PC-9 (cell line): ENCODE measurements at places on chromosomes 1 and 21. TPM values are rescaled to one million over a fixed set of nuclear protein-coding genes. Genes with fewer than 3 reads are reported as not detected.

DNA sequence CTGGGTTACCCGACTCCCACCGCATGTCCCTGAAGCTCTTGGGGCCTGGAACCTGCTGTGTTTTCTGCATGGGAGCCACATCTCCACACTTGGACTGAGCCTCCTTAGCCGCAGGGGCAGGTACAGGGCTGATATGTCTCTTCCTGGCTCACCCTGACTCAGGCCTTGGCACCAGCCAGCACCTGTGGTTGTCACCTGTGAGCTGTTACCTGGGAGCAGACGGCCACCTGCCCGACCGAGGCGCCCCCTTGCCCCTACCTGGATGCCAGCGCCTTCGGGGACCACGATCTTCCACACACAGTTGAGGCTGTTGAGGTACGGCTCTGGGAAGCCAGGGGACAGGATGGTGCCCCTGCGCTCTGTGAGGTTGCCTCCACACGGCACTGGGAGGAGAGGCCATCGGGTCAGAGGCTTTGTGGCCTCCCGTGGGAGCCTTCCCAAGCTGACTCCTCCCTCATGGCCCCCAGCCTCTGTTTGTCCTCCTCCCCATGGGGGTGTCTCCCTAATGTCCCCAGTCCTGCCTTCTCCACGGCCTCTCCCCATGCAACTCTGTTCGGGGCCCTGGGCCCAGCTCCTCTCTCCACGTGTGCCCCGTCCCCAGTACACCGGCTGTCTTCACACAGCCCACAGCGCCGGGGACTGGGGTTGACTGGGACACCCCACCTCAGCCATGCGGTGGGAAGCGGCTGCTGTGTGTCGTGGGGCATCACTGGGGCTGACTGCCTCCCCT, 152.0 kb downstream of the ZSCAN20 start:
- H3K27ac ChIP-seq: no peak overlapping the region
- no peaks in the 10 kb centered on the region for H3K4me1 ChIP-seq
- H3K4me3 ChIP-seq: no peak overlapping the region
- H3K27me3 ChIP-seq: peaks cover 86% of the 10 kb centered on the region
- DNase-seq: no peak

DNA sequence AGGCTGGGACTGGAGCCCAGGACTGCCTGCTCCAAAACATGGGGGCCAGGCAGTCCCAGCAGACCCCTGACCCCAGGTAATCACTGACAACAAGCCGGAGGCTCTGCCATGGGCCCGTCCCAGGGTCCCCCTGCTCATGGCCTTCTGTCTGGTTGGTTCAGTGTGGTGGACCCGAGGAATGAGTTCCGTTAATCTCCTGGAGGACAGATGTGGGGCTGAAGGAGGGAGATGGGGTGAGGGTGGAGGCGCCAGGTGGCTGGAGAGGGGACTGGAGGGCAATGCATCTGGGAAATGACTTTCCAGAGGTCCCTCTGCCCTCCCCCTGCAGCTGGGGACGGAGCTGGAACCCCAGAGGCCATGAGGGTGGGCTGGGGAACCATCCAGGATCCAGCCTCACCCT, 103.2 kb downstream of the EBNA1BP2 start:
- peaks cover 6% of the 10 kb centered on the region; the same call in 1 of the 2 replicates for H3K4me1 ChIP-seq
- no peak for DNase-seq
- H3K27ac ChIP-seq: no peak overlapping the region
- H3K27me3 ChIP-seq: no peaks in the 10 kb centered on the region
- H3K4me3 ChIP-seq: no peak overlapping the region

The CATSPERE gene
- total RNA-seq: 0.30 and 1.2 TPM in 2 replicates

- H3K27me3 ChIP-seq: no peaks in the 10 kb centered on the region
- no peak overlapping the region for H3K4me3 ChIP-seq
- no peaks in the 10 kb centered on the region for H3K4me1 ChIP-seq
- H3K36me3 ChIP-seq: no peaks in the 10 kb centered on the region
- no peak overlapping the region for H3K27ac ChIP-seq
- DNase-seq: no peak
Observed at GRCh38 chr21:25441835-25442234, 165.4 kb downstream of the MRPL39 start.

DNA sequence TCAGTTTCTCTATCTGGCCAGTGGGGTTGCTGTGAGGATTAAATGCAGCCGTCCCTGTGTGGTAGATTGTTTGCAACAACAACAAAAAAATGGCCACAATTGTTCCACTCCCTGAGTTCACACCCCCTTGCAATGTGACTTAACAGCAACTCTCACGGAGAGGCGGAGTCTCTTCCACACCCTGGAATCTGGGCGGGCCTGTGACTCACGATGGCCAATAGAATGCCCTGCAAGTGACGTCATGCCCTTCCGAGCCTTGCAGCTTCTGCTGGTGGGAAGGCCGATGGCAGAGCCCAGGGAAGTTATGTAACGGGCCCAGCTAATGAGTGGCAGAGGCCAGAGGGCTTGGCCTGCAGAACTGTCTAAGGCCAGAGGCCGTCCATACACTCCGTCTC, 87.9 kb downstream of the RIPK4 start:
- H3K4me1 ChIP-seq: peaks cover 55% of the 10 kb centered on the region
- DNase-seq: peak; percentile 96
- no peaks in the 10 kb centered on the region for H3K36me3 ChIP-seq
- no peaks in the 10 kb centered on the region for H3K27me3 ChIP-seq
- H3K27ac ChIP-seq: peak overlapping the region; percentile 99

DNA sequence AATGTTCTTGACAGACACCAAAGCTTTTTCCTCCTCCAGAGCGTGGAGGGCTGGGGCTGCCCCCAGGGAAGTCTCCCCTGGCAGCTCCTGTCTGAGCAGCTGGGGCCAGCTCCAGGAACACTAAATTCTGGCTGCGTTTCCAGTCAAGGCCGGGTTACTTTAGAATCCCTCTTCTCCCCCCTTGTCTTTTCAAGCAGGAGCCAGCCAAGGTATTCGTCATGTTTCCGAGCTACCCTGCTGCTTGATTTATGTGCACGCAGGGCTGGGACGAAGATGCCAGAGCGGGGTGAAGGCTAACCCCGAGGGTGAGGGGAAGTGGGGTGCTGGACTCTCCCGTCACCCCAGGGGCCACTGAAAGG, 68.1 kb upstream of the ANGPTL1 start:
- H3K4me1 ChIP-seq: no peaks in the 10 kb centered on the region
- no peaks in the 10 kb centered on the region for H3K27me3 ChIP-seq
- no peak overlapping the region for H3K4me3 ChIP-seq
- no peak for DNase-seq

DNA sequence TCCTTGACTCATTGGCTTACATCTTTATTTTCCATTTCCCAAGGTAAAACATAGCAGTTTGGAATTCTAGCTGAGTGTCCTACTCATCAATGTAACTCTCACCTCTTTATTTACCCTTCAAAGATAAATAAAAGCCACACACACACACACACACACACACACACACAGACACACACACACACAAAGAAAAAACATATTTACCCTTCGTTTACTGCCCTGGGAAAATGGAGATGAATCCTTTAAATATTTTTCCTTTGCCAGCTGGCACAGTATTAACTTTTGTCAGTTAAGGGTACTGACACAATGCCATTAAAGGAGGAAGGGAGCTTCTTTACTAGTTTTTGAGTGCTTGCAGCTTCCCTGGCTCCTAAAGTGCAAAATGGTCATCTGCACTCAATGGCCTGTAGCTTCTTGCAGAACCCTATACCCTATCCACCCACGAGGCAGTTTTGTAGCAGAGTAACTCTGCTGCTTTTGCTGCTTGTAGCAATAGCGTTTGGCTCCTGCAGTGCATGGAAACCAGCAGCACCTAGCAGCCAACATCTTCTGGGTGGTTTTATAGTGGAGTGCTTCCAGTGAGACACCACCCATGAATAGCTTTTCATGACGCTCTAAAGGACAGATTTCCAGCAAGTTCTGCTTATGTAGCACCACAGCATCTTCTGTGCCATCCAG, 103.7 kb downstream of the HS2ST1 start:
- H3K4me3 ChIP-seq: no peak overlapping the region
- H3K27ac ChIP-seq: no peak overlapping the region
- no peaks in the 10 kb centered on the region for H3K4me1 ChIP-seq
- no peaks in the 10 kb centered on the region for H3K27me3 ChIP-seq
- H3K36me3 ChIP-seq: no peaks in the 10 kb centered on the region

DNA sequence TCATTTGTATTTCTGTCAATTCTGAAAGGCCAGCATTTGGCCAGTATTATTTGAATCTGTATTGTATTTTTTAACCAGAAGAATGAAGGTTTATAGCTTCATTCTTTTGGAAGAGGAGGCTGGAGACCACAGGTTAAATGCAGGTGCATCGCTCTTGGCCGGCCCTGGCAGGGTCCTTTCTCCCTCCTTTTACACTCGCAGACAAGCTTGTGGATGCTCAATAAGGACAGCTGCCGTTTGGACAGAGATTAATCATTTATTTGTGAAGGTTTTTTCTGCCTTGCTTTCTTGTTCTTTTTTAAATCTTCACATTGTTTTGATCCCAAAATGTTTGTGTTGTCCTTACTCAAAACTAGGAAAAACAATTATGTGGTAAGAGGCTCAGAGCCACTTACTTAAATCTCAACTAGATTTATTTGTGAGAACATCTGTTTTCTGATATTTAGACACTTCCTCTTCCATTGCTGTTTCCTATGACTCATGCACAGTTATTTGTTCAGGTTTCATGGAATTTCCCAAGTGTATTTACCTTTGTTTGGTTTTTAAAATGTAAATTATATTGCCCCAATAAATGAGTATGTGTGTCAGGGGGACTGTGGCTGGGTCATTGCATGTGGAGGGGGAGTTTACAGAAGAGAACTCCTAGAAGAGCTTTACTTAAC, 46.7 kb upstream of the LAMC2 start:
- H3K27ac ChIP-seq: peak overlapping the region; percentile 72
- peaks cover 35% of the 10 kb centered on the region; the same call in 1 of the 2 replicates for H3K36me3 ChIP-seq
- no peaks in the 10 kb centered on the region for H3K27me3 ChIP-seq
- H3K4me3 ChIP-seq: no peak overlapping the region

DNA sequence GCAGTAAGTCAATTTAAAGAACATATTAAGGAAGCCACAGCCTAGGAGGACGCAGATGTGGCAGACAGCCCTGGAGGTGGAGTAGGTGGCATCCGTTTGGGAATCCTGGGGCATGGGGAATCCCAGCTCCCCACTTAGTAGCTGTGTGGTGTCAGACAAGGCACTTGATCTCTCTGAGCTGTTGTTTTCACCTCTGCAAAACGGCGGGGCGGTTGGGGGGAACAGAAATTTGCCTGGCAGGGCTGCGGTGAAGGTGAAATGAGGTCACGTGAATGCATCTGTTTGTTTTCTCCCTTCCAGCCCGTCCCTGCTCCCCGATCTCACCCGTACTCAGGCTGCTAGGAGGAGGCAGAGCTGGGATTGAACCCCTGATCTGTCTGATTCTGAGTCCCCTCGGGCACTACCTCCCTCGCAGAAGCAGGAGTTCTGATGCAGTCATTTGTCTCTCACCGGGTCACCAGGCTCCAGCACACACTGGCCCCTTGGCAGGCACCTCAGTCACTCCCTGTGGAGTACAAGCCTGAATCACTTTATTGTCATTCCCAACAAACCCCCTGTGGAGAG, 2.2 kb upstream of the LAPTM5 start:
- H3K27me3 ChIP-seq: no peaks in the 10 kb centered on the region
- no peak overlapping the region for H3K4me3 ChIP-seq
- H3K36me3 ChIP-seq: no peaks in the 10 kb centered on the region
- H3K4me1 ChIP-seq: peaks cover 44% of the 10 kb centered on the region
- DNase-seq: no peak

The LCE1F gene
- total RNA-seq: not detected in 2 replicates

The CLIC4 gene
- 94.6 and 123 TPM in 2 replicates for total RNA-seq

- H3K27ac ChIP-seq: no peak overlapping the region
- DNase-seq: no peak
- no peaks in the 10 kb centered on the region for H3K4me1 ChIP-seq
- H3K36me3 ChIP-seq: peaks cover 8% of the 10 kb centered on the region; the same call in 1 of the 2 replicates
Observed at GRCh38 chr1:169392406-169392805, 24.4 kb downstream of the BLZF1 start.

GRCh38 chr1:213531369-213532310, 456.1 kb upstream of the PROX1 start:
- H3K4me3 ChIP-seq: no peak overlapping the region
- H3K36me3 ChIP-seq: no peaks in the 10 kb centered on the region
- H3K27ac ChIP-seq: no peak overlapping the region
- H3K4me1 ChIP-seq: no peaks in the 10 kb centered on the region

The SLC9C2 gene
- not detected in 2 replicates for total RNA-seq

DNA sequence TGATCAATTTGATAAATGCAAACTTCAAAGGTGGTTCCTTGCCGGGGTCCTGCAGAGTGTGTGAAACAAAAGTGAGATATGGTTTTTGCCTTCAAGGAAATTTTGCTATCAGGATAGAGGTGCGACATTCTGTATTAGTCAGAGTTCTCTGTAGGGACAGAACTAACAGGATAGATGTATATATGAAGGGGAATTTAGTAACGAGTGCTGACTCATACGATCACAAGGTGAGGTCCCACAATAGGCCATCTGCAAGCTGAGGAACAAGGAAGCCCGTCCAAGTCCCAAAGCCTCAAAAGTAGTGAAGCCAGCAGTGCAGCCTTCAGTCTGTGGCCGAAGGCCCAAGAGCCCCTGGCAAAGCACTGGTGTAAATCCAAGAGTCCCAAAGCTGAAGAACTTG, 157.0 kb downstream of the RYR2 start:
- H3K36me3 ChIP-seq: no peaks in the 10 kb centered on the region
- H3K4me1 ChIP-seq: no peaks in the 10 kb centered on the region
- H3K27ac ChIP-seq: no peak overlapping the region
- H3K4me3 ChIP-seq: no peak overlapping the region
- DNase-seq: no peak
- peaks cover 16% of the 10 kb centered on the region for H3K27me3 ChIP-seq

- DNase-seq: no peak
- H3K27me3 ChIP-seq: no peaks in the 10 kb centered on the region
- peak overlapping the region; percentile 20 for H3K27ac ChIP-seq
- peaks cover 19% of the 10 kb centered on the region; the same call in 1 of the 2 replicates for H3K4me1 ChIP-seq
- H3K36me3 ChIP-seq: no peaks in the 10 kb centered on the region
- no peak overlapping the region for H3K4me3 ChIP-seq
Observed at GRCh38 chr1:154994269-154994587, 842 bp downstream of the LENEP start.

The NIPAL3 gene
- total RNA-seq: 34.7 and 42.0 TPM in 2 replicates

GRCh38 chr1:111739925-111740765, 950 bp upstream of the INKA2 start:
- peak; percentile 50 for DNase-seq
- peak overlapping the region; percentile 54 for H3K4me3 ChIP-seq
- peaks cover 29% of the 10 kb centered on the region; the same call in 1 of the 2 replicates for H3K27me3 ChIP-seq
- no peaks in the 10 kb centered on the region for H3K36me3 ChIP-seq

GRCh38 chr1:202266061-202266765, 72.6 kb downstream of the LGR6 start:
- DNase-seq: no peak
- no peaks in the 10 kb centered on the region for H3K4me1 ChIP-seq
- no peak overlapping the region for H3K4me3 ChIP-seq
- H3K36me3 ChIP-seq: no peaks in the 10 kb centered on the region
- peaks cover 77% of the 10 kb centered on the region for H3K27me3 ChIP-seq

GRCh38 chr1:68799096-68799495, 302.2 kb upstream of the DEPDC1 start:
- H3K4me1 ChIP-seq: no peaks in the 10 kb centered on the region
- no peak overlapping the region for H3K27ac ChIP-seq
- no peaks in the 10 kb centered on the region for H3K27me3 ChIP-seq
- H3K36me3 ChIP-seq: no peaks in the 10 kb centered on the region
- H3K4me3 ChIP-seq: no peak overlapping the region

- no peaks in the 10 kb centered on the region for H3K36me3 ChIP-seq
- no peak for DNase-seq
- no peaks in the 10 kb centered on the region for H3K27me3 ChIP-seq
Observed at GRCh38 chr1:96487394-96487793, 234.2 kb upstream of the PTBP2 start.

The PRPF38B gene
- 38.0 and 48.9 TPM in 2 replicates for total RNA-seq

The STIL gene
- 35.8 and 37.0 TPM in 2 replicates for total RNA-seq

- H3K4me3 ChIP-seq: no peak overlapping the region
- H3K4me1 ChIP-seq: peaks cover 70% of the 10 kb centered on the region
- peak overlapping the region; percentile 74 for H3K27ac ChIP-seq
- 0 out of 2 replicates have a peak, but pooled peaks cover 3% of the 10 kb centered on the region for H3K36me3 ChIP-seq
- H3K27me3 ChIP-seq: no peaks in the 10 kb centered on the region
Observed at GRCh38 chr1:208203848-208204609, 40.2 kb downstream of the PLXNA2 start.
